ENCODE measurements at places on chromosomes 16 and 17.
A peak's percentile ranks its signal among the peaks of the same experiment; 100 is the strongest.

GRCh38 chr16:10228779-10229178, 46.6 kb upstream of the GRIN2A start:
- DNase-seq, result no peak

- peak; percentile 26 for DNase-seq
These were observed 5.7 kb upstream of the SPNS2 start for GRCh38 chr17:4492721-4493561.

- no peak for DNase-seq
These were observed 175.3 kb downstream of the NPIPB11 start for GRCh38 chr16:29231244-29231643.

GRCh38 chr17:28261219-28261618, 57.8 kb upstream of the TMEM97 start:
- no peak for DNase-seq

GRCh38 chr17:54968988-54969332, 395 bp downstream of the STXBP4 start:
- DNase-seq, result no peak

GRCh38 chr17:75153780-75154194, 525 bp downstream of the JPT1 start:
- no peak for DNase-seq

- no peak for DNase-seq
These were observed 18.0 kb upstream of the ENDOV start for GRCh38 chr17:80397034-80397387.

- DNase-seq, result no peak
These were observed 119.0 kb downstream of the SNX29 start for GRCh38 chr16:12095275-12096156.

DNA sequence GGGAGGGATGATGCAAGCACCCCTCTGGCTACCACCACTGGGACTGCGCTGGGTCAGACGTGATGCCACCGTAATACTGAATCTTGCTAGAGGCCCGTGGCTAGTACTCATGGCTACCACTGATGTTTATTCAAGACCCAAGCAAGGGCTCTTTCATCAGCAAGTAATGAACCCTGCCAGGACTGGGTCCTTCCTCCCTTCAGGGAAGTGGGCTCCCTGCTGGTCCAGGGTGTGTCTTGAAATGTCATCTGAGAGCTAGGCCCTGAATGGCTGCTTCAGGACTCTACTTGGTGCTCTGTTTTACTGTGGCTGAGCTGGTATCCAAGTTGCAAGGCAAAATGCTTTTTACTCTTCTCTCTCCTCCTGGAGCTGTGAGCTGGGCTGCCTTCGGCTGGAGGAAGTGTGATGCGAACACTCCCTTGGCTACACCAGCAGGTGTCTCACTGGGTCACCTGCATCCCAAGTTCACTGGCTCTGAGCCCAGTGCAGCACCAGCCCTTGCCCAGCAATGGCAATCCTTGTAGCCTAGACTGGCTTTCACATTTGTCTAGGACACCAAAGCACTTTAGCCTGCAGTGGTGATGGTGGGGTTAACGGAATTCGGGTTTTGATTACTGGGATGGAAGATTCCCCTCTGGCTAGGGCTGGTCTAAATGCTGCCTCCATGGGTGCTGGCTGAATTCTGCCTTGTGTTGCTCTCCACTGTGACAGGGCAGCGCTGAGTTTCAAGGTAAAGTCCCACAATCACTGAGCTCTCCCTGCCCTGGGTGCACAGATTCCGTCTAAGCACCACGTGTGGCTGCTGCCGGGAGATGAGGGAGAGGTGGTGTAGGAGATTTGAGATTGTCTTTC, 98.6 kb downstream of the USP22 start:
- no peak for DNase-seq

- no peak for DNase-seq
These were observed 16.9 kb downstream of the EMC8 start for GRCh38 chr16:85782451-85782850.

DNA sequence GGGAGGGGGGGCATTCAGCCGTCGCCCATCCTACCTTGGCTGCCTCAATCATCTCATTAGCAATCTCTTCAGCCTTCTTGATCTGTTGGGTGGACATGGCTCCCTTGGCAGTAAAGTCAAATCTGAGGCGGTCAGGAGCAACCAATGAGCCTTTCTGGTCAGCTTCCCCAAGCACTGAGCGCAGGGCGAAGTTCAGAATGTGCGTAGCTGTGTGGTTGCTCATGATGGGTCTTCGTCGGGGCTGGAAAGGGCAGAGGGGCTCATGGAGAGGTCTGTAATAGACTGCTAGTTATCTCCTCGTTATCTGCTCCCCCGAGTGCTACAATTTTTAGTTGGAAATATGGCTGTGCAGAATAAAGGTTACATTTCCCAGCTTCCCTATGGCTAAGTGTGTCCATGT, 7.2 kb upstream of the EXOSC6 start:
- DNase-seq, result no peak

DNA sequence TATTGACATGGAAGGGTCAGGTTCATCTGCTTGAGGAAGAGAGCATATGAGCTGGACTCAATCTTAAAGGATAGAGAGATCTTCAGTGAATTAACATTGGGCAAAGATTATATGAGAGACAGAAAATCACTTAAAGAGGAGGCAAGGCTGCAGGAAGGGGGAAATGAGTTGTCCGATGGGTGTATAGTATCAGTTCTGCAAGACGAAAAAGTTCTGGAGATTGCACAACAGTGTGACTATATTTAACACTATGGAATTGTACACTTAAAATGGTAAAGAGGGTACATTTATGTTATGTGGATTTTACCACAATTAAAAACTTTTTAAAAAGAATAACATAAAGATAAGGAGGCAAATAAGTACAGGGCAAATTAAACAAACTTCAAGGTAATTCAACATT, 80.7 kb downstream of the HELZ start:
- no peak for DNase-seq

GRCh38 chr16:11278681-11279628, 2.2 kb downstream of the PRM1 start:
- no peak for DNase-seq

DNA sequence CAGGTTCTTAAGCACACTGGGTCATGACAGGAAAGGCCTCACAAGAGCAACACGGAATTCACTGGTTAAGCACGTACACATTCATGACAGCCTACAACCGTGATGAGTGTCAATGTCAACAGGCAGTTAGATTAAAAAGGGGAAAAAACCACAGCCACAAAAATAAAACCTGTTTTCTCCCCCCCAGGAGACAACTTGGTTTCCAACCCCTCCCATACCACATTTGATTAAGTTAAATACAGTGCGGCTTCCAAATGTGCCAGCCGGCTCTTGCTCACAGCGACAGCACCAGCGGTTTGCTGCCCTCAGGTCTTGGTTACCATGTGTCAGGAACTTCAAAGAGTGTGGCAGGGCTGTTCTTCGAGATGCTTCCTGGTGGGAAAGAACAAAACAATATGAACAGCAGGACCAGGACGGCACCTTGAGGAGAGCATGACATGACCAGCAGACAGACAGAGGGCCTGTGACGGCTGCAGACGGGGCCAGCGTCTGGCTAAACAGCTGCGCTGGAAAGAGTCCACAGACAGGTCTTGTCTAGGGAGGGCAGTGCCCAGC, 193.6 kb downstream of the PARN start:
- DNase-seq, result no peak

DNA sequence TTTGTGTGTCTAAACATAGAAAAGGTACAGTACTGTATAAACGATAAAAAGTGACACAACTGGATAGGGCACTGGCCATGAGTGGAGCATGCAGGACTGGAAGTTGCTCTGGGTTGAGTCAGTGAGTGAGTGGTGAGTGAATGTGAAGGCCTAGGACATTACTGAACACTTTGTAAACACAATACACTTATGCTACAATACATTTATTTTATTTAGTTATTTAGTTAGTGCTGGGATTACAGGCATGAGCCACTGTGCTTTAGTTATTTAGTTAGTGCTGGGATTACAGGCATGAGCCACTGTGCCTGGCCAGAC, 4.6 kb downstream of the CFAP20 start:
- no peak for DNase-seq

DNA sequence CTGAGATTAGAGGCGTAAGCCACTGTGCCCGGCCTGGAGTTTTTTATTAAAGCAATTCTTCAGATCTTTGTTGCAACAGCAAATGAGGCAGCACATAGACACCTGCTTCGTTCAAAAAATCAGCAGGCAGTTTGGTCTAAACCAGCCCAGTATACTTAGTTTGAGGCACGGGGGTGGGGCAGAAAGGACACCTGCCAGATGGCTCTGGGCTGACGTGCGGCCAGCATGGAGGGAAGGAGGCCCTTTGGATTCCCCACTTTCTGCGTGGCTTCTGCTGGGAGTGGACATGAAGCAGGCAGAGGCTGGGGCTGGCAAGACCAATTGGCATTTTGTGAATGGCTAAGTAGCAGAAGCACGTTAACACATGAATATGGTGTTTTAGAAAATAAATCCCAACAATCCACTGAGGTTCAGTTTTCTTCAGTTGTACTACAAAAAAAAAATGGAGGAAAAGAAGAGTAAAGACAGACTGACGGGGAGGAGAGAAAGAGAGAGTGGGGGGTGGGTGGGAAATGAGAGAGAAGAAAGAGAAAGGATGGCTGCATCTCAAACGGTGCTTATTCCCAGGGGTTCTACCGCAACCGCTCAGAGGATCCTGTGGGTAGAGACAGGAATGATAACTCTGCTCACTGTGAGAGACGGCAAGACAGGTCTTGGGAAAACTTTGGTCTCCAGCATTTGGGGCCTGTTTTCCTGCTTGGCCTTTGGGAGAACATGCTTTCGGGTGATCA, 16.3 kb downstream of the C16orf46 start:
- DNase-seq, result no peak

DNA sequence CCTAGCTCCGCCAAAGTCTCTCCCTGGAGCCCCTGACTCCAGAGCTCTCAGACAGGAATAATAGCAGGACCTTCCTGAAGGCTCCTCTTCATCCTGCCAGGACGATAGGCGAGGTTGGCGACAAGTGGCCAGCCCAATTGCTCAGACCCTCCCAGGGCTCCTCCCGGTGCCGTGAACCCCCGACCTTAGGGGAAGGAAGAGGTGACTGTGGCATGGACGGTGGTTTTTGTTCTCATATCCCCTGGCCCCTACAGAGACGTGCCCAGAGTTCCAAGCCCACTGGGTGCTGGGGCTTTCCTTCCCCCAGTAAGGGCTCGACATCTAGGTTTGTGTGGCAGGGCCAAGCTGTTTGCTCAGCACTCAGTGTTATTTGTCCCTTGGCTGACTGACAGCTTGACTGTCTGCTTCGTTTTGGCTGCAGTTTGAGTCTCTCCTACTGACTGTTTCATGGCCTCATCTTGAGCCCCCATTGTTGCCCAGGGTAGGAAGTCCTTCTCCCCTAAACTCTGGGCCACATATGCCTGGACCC, 4.6 kb upstream of the ADCY7 start:
- DNase-seq, result no peak

- no peak for DNase-seq
These were observed 2.7 kb downstream of the ZNF764 start for GRCh38 chr16:30555315-30556124.

DNA sequence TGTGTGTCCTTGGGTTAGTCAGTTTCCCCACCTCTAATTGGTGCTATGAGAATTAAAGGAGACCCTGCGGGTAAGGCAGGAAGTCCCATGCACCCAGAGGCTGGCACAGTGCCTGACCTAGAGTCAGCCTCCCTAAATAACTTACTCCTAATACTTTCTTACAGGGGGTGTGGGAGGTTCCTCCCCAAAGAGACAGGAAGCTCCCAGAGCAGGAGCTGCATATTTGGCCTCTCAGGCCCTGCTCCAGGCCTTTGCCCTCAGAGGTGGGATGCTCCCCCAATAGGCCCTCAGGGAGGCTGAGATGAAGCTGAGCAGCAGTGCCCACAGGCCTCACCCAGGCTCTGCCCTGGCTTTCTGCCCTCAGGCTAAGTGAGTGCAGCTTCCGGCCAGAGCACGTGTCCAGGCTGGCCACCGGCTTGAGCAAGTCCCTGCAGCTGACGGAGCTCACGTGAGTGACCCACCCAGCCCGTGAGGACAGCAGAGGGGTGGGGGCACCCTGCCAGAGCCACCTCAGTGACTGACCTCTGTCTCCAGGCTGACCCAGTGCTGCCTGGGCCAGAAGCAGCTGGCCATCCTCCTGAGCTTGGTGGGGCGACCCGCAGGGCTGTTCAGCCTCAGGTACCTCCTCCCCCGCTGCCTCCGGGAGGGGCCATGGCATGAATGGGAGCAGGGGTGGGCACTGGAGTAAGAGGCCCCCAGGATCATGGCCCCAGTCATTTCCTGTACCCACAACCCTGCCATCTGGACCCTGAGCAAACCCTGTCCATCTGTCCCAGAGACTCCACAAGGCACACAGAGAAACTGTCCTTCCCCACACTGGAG, 31.1 kb upstream of the CPNE2 start:
- peak; percentile 49 for DNase-seq

GRCh38 chr16:87439926-87440325, 47.8 kb downstream of the MAP1LC3B start:
- no peak for DNase-seq

DNA sequence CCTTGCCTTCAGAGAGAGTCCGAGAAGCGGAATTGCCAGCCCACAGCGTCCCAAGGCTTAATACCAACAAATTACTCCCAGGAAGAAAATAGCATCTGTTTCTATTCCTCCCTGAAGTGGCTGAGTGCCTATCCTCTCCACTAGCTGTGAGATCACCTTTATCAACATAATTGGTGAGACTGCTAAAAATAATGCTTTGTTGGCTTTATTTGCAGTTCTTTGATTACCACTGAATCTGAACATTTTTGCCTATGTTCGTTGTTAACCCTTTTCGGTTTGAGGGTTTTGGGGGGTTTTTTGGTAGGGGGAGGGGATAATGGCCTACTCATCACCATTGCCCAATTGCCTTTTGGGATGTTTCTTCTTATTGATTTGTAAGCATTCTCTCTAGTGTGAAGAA, 31.0 kb downstream of the MMP15 start:
- DNase-seq, result no peak

- no peak for DNase-seq
These were observed 3.8 kb upstream of the DCXR start for GRCh38 chr17:82041144-82041814.

GRCh38 chr16:48561960-48562393, 48.0 kb downstream of the N4BP1 start:
- DNase-seq, result no peak

DNA sequence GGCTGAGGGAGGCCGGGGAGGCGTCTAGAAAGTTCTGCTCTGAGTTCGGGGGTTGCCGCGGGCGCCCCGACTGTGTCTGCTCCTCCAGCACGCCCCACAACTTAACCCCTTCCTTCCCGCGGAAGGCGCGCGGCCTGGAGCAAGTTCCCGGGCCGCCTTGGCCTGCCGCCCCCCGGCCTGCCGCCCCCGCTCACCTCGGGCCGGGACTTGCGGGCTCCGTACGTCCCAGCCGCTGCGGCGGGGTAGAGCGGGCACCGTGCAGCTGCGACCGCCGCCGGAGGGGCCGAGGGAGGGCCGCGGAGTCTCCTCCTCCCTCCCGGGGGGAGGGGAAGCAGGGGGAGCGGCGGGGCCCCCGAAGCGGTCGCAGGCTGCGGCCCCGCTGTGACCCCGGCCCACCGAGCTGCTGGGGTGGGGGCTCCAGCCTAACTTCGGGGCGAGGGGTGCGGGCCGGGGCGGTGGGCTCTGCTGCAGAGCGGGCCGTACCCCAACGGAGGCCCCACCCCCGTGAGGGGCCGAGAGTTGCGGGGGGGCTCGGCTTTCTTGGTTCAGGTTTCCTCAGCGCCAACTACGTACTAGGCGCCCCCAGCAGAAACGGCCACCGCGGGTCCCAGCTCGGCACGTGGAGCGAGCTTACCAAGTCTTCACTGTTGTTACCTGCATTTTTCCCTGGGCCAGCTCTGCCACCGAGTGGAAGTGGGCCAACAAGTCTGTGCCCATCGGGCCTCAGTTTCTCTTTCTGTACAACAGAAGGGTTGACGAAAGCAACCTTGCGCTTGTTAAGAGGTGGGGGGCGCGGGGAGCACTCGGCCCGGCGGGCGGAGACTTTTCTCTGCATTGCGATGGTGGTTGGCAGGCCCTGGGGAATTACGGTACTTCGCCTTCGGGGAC, at the start of gene CCDC102A:
Gene CCDC102A (minus strand): TSS at position 266 of the 888 bp plus-strand sequence. CDS start 7,394 bp downstream, outside the sequence.
- DNase-seq, result no peak

All from HFF-Myc (cell line).